Forelimb muscle (tissue), 1 donor: ENCODE measurements at places on chromosomes 2 and 18. TPM values are rescaled to one million over a fixed set of nuclear protein-coding genes. Genes with fewer than 3 reads are reported as not detected.

The AQP12B gene
- polyA plus RNA-seq, result 1.1 TPM

GRCh38 chr2:241274127-241274526 lies 41.3 kb downstream of the HDLBP start:
- no peak for DNase-seq

The GALR1 gene
- 0.01 TPM for polyA plus RNA-seq

GRCh38 chr18:3857544-3857943 lies 407.6 kb downstream of the TGIF1 start:
- DNase-seq, result no peak

DNA sequence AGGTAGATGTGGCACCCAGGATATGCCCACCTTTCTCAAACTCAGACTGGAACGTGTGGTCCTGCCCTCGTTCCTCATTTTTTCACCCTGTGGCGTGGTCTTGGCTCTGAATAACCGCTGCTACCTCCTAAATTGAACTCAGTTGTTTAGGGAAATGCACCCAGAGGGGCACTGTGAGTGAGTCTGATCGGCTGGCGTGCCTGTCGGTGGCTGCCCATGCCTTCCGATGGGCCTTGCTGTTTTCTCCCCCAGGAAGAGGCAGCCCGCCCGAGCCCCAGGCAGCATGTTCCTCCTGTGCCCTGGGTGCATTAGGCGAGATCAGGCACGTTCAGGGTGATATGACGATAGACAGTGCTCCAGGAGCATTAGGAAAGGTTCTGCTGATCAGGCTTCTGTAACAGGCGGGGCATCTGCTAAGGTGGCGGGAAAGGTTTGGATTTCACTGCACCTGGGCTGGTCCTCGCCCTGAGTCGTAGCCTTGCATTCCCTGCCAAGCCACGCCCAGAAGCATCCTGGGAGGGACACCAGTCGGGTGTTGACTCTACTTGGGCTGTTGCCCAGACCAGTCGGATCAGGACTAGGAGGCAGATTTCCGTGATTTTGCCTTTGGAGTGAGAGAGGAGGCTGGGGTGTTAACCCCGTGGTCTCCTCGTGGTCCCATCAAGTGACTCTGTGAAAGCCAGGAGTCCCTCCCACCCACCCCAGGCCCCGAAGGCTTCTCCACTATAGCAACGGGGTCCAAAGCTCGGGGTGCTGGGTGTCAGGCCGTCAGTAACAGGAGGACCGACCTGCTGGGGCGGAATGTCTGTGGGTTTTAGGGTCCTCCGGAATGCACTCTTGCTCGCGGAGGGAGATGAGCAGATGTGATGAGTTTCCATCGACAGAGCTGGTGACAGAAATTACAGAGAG lies 75.1 kb downstream of the SH3BP4 start:
- no peak for DNase-seq

The ERICH2 gene
- polyA plus RNA-seq, result 0.24 TPM

The KIF5C gene
- polyA plus RNA-seq, result 1.6 TPM

- DNase-seq, result no peak
Measured at GRCh38 chr2:218717262-218717661, 6.6 kb downstream of the TTLL4 start.

DNA sequence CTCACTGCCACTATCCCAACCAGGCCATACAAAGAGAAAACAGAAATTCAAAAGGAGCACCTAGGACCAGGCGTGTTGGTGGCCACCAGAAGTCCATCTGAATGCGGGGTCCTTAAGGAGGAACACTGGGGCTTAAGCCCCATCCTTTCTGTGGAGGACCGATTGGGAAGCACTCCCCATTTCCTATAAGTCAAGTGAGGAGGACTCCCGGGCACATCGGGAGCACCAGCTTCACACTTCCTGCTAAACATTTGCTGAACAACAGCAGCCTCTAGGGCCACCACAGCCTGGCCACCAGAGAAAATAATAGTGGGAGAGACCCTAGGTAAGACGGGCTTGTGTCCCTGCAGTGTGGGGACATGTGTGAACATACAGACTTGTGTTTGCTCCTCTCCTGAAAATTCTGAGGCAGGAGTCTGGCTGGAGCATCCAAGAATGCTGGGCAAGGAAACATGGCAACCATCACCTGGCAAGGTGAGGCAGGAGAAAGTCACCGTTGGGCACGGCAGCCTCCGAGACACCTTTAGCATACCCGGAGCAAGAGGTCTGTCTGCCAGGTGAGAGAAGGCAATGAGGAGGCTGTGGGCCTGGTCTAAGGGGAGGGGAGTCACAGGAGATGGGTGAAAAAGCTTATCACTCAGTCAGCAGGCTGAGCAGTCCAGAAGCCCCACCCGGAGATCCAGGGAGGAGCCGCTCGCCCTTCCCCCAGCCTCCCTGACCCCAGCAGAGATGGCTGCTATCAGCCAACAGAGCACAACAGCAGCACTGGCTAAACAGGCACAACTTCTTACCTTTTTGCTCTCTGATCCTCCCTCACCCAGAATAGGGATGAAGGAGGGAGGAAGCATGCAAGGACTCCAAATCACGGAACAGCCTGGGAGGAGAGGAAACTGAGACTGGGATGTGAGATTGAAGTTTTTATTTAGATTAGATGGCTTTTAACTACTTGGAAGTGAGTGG lies 282.3 kb downstream of the EIPR1 start:
- DNase-seq, result no peak

DNA sequence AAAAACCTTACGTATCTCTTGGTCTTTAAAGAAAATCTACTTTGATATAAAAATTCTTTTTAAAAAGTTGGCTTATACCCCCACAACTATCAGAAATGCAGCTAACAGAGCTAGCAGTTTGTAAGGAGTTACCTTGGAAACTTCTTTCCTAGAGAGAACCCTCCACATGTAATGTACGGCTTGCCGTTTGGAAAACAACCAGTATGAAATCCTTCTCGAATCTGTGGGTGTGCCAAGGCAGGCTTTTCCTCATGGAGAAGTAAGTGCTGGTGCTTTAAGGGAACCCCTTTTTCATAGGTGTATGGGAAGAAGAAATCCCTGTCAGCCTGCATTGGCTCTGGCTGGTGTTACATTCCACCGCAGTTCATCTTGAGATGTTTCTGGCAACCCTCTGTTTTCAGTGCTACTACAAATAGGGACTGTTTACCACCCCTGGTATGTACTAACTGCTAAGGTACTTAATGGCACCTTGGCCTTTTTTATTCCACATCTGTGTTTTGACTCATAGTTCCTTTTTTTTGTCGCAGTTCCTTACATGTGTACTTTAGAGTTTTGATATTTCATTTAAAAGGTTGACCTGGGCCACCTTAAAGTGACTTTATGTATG lies 248.4 kb downstream of the FHOD3 start:
- no peak for DNase-seq

- no peak for DNase-seq
Measured at GRCh38 chr2:100840519-100840918, 20.6 kb downstream of the NPAS2 start.

GRCh38 chr2:241551998-241552737 lies 6.4 kb upstream of the BOK start:
- no peak for DNase-seq

- no peak for DNase-seq
Measured at GRCh38 chr2:38806733-38807059, 28.7 kb downstream of the GEMIN6 start.

GRCh38 chr2:173963323-173963816 lies 1.8 kb downstream of the SP3 start:
- no peak for DNase-seq

DNA sequence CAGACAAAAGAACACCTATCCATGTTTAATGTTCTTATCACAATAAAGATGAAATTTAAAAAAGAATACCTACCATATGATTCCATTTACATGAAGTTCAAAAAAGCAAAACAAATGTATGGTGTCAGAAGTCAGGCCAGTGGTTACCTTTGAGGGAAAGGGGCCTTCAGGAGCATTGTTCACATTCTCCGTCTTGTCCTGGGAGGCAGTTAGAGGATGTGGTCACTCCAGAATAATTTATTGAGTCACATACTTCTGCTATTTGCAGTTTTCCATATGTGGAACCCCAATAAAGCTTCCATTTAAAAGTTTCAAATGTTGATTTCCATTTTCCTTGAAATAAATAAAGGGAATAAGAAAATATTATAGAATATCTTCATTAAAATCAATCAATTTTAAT lies 41.6 kb upstream of the POU3F3 start:
- DNase-seq, result no peak

GRCh38 chr2:126656431-126657147 lies 631 bp downstream of the GYPC start:
- DNase-seq, result no peak

DNA sequence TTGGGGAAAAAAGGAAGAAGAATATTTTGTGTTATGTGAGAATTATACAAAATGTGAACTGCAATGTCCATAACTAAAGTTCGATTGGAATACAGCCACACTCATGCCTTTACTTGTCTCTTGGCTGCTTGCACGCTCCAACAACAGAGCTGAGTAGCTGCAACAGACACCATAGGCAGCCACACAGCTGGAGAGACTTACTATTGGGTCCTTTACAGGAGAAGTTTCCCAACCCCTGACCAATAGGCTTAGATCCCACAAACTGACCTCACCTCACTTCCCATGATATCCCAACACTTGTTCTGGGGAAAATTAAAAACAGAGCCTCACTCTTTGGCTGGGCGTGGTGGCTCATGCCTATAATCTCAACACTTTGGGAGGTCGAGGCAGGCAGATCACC lies 213.8 kb downstream of the SH3BP4 start:
- DNase-seq, result no peak

GRCh38 chr2:62424899-62425298 lies 81.1 kb downstream of the TMEM17 start:
- DNase-seq, result no peak

DNA sequence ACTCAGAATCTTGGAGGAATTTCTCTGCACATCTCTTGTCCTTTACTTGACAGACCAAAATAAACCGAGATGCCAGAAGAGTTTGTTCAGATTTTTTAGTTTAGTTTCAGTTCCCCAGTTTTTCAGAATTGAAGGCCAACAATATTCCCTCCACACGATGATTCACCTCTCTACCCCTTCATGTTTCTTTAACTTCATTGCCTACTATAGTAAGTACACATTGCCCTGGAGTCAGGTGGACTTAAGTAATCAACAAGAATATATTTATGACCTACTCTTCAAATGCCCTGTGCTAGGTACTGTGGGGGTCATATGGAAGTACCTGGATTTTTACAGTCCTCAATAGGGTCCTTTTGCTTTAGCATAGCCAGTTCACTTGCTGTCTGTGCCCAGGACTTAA lies 79.6 kb upstream of the CTLA4 start:
- DNase-seq, result no peak

The TSPYL6 gene
- 0.10 TPM for polyA plus RNA-seq

The TNS1 gene
- 111 TPM for polyA plus RNA-seq

- DNase-seq, result no peak
Measured at GRCh38 chr2:174395969-174396630, 570 bp downstream of the SCRN3 start.

GRCh38 chr2:223488814-223489213 lies 113.3 kb downstream of the SCG2 start:
- DNase-seq, result no peak

The INHA gene
- polyA plus RNA-seq, result 0.37 TPM

The CRACDL gene
- 1.1 TPM for polyA plus RNA-seq

The SP140L gene
- polyA plus RNA-seq, result 5.4 TPM

DNA sequence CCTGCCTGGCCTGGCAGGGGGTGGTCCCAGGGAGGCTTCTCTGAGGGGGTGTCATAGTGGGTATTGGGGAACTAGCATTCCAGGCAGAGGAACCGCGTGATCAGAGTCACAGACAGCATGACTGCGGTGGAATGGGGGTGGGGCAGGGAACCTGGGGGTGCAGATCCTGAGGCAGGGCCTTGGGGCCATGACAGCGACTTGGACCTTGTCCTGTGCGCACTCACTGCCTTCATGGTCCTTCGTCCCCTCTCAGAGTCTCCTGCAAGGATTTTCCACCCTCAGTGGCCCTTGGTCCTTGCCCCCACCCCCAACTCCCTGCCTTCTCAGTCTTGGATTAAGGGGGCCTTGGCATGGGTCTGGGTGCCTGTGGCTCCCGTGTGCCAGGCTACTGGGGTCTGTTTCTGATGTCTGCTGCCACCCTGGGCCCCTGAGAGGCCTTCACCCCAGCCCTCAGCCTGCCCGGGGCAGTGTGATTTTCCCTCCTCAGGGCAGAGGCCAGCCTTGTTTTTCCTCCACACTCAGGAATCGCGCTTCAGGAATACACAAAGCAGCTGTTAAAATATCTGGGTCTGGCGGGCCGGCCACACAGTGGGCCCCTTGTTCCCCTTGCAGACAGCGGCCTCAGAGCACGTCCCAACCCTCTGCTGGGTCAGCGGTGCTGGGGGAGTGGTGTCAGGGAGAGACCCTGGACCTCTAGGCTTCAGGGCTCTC lies 51.6 kb downstream of the GLI2 start:
- DNase-seq, result no peak

DNA sequence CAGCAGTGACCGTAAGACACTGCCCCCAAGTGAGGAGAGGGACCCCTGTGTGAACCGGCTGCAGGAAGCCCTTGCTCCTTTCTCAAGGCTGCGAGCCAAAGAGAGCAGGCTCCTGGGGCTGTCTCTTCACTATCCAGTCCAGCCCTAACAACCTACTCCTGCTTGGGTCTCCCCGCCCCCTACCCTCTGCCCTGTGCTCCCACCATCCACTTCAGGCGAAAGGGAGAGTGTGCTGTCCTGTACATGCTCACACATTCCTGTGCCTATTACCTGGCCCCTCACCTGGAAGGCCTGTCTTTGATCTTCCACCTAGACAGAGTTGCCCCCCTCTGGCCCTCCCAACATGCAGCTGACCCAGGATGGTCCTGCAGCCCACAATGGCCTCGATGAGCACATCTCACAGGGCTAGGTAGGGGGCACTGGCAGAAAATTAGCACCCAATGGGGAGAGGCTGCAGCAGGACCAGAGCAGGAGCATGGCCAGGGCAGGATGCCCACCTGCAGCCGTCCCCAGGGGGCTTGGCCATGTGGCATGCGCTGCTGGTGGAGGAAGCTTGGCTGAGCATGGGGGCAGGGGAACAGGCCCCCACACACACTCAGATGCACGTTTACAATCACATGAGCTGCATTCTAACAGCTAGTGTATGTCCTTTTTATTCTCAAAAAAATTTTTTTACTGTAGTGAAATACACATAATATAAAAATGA lies 93.5 kb downstream of the POLR1A start:
- DNase-seq, result no peak

DNA sequence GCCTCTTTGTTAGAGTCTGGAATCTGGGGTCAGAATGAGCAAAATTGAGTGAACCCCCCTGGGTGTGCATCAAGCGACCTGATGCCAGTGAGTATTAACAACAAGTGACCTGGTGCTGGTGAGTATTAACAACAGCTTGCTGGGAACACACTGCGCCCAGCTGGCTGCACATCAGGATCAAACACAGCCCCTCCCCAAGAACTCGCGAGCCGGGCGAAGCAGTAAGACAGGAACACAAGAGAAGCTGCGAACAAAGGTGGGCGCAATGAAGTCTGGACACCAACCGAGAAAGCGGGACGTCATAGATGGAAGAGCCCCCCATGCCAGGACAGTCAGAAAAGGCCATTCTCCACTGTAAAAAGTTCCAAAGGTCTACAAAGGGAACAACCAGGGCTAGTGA lies 34.3 kb downstream of the CRACDL start:
- no peak for DNase-seq

- peak; percentile 19 for DNase-seq
Measured at GRCh38 chr2:30115141-30115980, 31.4 kb upstream of the YPEL5 start.

DNA sequence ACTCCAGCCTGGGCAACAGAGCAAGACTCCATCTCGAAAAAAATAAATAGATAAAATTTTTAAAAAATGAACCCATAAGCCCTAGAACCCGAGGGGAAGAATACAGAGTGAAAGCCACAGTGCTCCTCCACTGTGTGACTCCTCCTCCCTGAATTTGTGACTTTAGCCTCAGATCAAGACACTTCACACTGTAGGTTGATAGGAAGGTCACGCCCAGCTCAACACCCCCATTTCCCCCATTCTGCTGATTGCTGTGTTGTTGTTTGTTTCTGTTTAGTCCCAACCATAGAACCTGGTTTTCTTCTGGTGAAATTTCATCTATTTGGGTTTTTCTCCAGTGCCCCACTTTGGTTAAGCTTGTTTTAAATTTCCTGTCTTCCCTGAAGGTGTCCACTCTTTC lies 102.2 kb downstream of the VIT start:
- DNase-seq, result no peak
